ENCODE measurements at places on chromosomes 3 and 15. TPM values are rescaled to one million over a fixed set of nuclear protein-coding genes. Genes with fewer than 3 reads are reported as not detected.

GRCh38 chr3:72887705-72888545 is at the start of gene GXYLT2:
TSS of gene GXYLT2 (plus strand) at chr3:72888046. CDS start at chr3:72888234, 188 bp downstream.
- peaks cover 5% of the 10 kb centered on the region for H3K27me3 ChIP-seq
- H3K4me1 ChIP-seq: peaks cover 7% of the 10 kb centered on the region
- no peaks in the 10 kb centered on the region for H3K36me3 ChIP-seq
- DNase-seq: peak; percentile 79

CCDC39 gene
- not detected for total RNA-seq

TTBK2 gene
- total RNA-seq: 19.1 TPM

PPP2R3A gene
- 7.4 TPM for total RNA-seq

WDR53 gene
- 13.8 TPM for total RNA-seq

All from upper lobe of right lung (tissue), 1 donor.